T-cell (primary cell): ENCODE measurements at places on chromosomes 7 and 10. TPM values are rescaled to one million over a fixed set of nuclear protein-coding genes. Genes with fewer than 3 reads are reported as not detected.

SAP25 gene
- total RNA-seq = 129 TPM

TUBB8 gene
- not detected for total RNA-seq

HOXA1 gene
- 0.35 TPM for total RNA-seq

TUBGCP2 gene
- total RNA-seq = 77.1 TPM

NOLC1 gene
- 69.8 TPM for total RNA-seq

NKX2-3 gene
- not detected for total RNA-seq

TEX36 gene
- not detected for total RNA-seq

TTYH3 gene
- total RNA-seq = 14.6 TPM

DNA sequence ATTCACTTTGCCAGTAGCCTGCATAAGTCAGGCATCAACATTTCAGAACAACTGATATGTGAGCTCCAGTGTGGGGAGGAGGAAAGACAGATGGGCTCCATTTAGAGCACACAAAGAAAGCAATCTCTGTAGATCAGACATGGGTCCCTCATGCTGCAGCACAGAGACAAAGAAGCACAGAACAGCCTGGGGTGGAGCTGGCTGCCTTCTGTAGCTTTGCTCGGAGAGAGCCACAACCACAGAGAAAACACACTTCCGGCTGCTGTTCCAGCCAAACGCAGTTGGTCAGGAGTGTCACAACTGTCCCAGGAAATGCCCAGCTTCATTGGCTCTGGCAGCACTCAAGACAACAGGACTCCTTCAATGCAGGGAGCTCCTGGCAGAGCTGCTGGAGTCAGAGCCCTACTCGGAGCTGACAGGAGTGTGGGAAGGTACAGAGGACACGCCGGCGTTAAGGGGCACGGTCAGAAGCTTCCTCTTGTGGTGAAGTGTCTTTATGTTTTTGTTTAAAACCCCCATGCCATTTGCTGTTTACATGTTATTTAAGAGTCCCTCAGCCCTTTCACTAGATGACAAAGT lies 494.4 kb downstream of the TCERG1L start:
- no peak for DNase-seq
- no peaks in the 10 kb centered on the region for H3K4me1 ChIP-seq
- no peak overlapping the region for H3K27ac ChIP-seq
- no peaks in the 10 kb centered on the region for H3K27me3 ChIP-seq

DNA sequence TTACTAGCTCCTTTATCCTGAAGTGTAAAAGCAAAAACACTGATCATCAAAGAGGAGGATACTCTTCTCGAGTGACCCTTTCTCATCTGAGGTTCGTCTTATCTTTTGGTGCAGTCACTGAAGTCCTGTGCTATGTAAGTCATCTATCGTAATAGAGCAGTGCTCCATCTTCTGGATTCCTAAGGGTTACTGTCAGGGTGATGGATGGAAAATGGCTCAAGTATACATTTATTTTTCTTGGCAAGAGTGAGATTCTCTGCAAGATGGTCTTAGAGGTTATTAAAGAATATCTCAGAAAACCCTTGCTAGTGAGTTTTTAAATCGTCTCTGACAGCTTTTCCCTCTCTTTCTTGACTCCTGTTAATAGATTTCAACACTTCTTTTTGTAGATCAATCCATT lies 12.4 kb downstream of the PRKG1 start:
- no peak overlapping the region for H3K4me3 ChIP-seq
- no peak for DNase-seq
- no peaks in the 10 kb centered on the region for H3K4me1 ChIP-seq
- no peaks in the 10 kb centered on the region for H3K27me3 ChIP-seq
- H3K27ac ChIP-seq = no peak overlapping the region

- no peak for DNase-seq
- H3K4me3 ChIP-seq = no peak overlapping the region
- H3K27ac ChIP-seq = no peak overlapping the region
Measured at GRCh38 chr10:1650542-1651269, 86.6 kb downstream of the ADARB2 start.

- H3K27me3 ChIP-seq = no peaks in the 10 kb centered on the region
- no peaks in the 10 kb centered on the region for H3K36me3 ChIP-seq
- H3K4me1 ChIP-seq = peaks cover 26% of the 10 kb centered on the region
Measured at GRCh38 chr7:13912715-13913278, 76.7 kb downstream of the ETV1 start.

GRCh38 chr10:4776234-4776638 lies 49.8 kb upstream of the AKR1E2 start:
- no peaks in the 10 kb centered on the region for H3K27me3 ChIP-seq
- DNase-seq = no peak
- H3K36me3 ChIP-seq = no peaks in the 10 kb centered on the region
- H3K4me1 ChIP-seq = no peaks in the 10 kb centered on the region
- H3K27ac ChIP-seq = no peak overlapping the region

GRCh38 chr10:89256962-89257361 lies 5.4 kb upstream of the LIPA start:
- no peaks in the 10 kb centered on the region for H3K27me3 ChIP-seq
- no peak for DNase-seq
- H3K4me1 ChIP-seq = peaks cover 10% of the 10 kb centered on the region
- H3K27ac ChIP-seq = no peak overlapping the region

DNA sequence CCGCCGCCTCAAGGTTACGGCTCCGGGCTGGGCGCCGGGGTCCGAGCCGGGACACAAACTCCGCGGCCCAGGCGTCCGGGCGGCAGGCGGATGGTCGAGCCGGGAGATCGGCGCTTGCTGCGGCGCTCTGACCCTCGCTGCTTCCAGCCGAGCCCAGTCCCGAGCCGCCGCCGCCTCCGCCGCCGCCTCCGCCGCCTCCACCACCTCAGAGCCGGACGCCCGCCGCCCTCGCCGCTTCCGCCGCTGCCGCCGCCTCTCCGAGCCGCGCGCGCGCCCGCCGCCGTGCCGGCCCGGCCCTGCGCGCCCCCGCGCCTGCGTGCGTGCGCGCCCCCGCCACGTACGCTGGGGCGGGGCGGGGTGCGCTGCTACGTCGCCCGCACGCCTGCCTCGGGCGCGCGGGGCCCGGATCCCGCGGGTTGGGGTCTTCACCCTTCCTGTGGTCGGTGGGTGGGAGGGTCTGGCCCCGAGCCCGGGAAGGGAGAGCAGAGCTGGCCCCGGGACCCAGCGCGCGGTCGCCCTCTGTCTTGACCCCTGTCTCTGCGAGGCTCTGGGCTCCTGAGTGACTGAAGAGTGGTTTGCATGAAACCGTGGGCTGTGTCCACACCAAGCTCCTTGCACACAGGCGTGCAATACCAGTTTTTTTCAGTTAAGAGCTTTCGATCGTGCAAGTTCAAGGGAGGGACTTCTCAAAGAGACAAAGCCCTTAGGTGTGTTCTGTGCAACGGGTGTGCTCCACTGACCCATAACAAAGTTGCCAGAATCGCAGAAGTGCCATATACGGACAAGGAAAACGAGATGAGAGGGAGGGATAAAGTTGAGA lies at the start of gene SMURF1:
SMURF1 (minus strand) TSS at position 256 of the 820 bp plus-strand sequence. CDS start 328 bp downstream, outside the sequence.
- peaks cover 13% of the 10 kb centered on the region for H3K4me1 ChIP-seq
- peak within 1 kb of the TSS; percentile 66 for H3K27ac ChIP-seq
- no peaks in the 10 kb centered on the region for H3K27me3 ChIP-seq
- DNase-seq = peak; percentile 50
- no peaks in the 10 kb centered on the region for H3K36me3 ChIP-seq

DNA sequence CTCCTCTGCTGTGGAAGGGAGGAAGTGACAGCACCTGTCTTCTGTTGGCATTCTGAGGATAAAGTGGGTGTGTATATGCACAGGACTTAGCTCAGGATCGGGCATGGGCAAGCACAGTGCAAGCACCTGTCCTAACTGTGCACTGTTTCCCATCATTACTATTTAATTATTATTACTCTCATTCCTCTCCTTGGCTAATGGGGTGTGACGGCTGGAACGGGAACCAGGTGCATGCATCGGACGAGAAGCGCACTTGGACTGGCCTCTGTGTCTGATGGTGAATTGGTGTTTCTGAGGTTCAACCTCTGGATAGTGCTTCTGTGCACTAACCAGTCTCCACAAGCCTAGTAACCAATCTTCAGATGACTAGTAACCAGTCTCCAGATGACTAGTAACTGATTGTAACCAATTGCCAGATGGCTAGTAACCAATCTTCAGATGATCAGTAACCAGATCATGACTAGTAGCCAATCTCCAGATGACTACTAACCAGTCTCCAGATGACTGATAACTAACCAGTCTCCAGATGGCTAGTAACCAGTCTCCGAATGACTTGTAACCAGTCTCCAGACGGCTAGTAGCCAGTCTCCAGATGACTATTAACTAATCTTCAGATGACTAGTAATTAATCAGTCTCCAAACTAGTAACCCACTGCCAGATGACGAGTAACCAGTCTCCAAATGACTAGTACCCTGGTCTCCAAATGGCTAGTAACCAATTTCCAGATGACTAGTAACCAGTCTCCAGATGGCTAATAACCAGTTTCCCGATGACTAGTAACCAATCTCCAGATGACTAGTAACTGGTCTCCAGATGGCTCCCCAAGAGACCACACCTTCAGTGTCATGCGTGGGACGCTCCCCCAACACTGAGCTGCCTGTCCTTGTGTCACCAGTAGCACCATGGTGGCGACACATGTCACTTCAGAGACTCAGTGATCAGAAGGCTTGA lies 85.8 kb downstream of the PAXIP1 start:
- no peak for DNase-seq
- H3K36me3 ChIP-seq = no peaks in the 10 kb centered on the region
- no peak overlapping the region for H3K4me3 ChIP-seq
- H3K27me3 ChIP-seq = no peaks in the 10 kb centered on the region
- no peak overlapping the region for H3K27ac ChIP-seq
- H3K4me1 ChIP-seq = peaks cover 15% of the 10 kb centered on the region

DNA sequence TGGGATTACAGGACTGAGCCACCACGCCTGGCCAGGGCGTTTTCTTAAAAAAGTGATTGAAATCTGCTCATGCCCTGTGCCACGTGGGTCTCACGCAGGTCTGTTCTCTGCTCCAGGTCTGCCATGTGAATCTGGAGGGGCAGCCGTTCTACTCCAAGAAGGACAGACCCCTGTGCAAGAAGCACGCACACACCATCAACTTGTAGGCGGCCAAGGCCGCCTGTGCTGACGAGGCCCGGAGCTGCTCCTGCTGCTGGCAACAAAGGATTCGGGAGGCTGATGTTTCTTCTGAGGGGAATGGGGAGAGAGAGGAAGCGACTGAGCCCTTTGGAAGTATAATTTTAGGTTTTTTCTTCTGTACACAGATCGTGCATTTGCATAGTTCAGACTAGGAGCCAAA lies 23.6 kb upstream of the BMPR1A start:
- peaks cover 3% of the 10 kb centered on the region for H3K27me3 ChIP-seq
- no peak overlapping the region for H3K4me3 ChIP-seq
- no peaks in the 10 kb centered on the region for H3K4me1 ChIP-seq
- no peak for DNase-seq

DNA sequence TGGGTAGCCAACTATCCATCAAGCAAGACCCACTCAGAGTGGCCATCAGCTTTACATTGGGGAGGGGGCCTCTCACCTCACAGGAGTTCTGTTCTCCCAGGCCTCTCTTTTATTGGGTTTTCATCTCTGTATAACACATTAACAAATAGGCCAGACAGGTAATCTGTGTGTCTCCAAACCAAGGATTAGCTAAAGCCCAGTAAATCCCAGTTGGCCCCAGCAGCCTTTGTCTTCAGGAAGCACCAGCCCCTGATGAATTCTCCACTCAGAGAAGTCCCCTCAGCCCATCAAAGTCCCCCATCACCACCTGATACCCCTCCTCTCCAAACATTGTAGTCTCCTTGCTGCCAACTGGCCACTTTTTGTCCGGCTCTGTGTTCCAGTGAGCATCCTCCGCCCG lies 16.9 kb upstream of the SLF2 start:
- H3K27me3 ChIP-seq = peaks cover 33% of the 10 kb centered on the region
- H3K4me1 ChIP-seq = no peaks in the 10 kb centered on the region
- no peak overlapping the region for H3K27ac ChIP-seq
- H3K4me3 ChIP-seq = no peak overlapping the region
